Foreskin melanocyte (primary cell): ENCODE measurements at places on chromosomes 4 and X.

DNA sequence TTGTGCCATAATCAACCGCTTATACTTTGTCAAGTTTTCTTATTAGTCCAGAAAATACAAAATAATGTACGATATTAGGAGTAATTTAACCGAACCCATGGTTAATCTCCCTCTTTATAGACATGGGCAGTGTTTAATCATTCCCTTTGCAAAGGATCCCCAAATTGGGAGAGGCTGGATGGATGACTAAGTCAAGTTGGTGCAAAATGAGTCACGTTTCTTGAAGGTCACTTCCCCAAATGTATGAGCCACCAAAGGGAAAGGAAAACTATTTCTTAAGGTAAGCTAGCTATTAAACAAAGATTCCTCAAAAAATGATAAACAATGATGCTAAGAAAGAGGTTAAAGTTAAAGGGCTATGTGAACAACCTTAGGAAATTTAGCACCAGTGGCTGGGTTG, 17.5 kb downstream of the MAML3 start:
- DNase-seq: no peak

DNA sequence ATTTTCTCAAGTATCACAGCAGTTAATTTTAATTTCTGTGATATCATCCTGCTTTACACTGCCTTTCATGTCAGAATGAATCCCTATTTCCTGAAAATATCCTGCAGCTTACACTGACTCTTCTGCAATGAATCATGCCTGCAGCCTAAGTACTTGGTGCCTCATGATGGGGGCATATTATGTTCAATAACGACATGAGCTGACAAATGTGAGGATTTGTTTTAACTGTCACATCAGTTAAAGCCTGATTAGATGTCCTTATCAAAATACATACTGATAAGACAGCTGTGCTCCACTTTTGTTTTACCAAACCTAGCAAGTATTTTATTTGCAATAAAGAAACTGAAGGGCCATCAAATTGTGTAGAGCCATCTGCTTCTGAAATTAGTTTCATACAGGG, 359.9 kb upstream of the AGA start:
- DNase-seq: no peak

DNA sequence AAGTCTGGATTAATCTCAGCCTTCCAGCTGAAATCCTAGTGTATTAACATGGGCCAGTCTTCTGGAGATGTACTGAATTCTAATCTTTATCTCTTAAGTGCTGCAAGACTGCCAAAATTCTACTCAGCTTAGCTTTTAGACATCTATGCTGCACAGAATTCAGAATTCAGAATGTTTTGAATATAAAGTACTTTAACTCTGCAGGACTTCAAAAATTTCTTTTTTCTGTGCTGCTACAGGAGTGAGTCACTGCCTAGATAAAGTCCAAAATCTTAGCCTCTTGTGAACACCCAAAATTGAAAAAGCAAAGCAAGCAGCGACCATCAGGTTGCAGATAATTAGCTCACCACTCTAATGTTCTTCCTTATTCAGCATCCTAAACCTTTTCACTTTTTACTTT, 1092.6 kb upstream of the PCDH10 start:
- DNase-seq: no peak

DNA sequence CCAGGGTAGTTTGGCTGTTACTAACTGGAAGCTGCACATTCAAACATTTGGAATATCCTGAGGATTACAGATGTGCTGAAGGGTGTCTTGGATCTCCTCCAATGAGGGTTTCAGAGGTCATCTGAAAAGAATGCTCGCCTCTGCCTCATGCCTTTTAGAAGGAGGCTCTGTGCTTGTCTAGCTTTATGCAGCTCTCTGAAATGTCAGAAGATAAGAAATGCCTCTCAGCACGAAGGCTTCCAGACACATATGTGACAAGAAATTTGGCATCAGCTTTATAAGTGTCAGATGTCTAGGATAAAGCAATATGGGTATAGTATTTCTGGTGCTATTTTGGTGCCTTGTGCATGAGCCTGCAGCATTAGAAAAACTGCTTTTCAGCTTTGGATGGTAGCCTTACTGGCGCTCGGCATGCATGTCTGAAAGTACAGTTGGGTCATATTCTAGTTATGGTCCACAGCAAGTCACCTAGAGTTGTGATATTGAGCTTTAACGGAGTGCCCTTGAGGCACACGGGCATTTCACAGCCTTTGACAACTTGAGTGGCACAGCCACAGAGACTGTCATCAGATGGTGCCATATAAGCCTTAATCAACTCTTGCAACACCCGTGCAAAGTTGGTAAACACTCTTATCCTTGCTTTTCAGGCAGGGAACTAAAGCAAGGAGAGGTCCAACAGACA, 70.8 kb upstream of the PGRMC2 start:
- no peak for DNase-seq

- no peak for DNase-seq
Observed at GRCh38 chr4:86398187-86398586, 38.3 kb upstream of the MAPK10 start.

- DNase-seq: no peak
Observed at GRCh38 chr4:156472624-156473023, 499.0 kb downstream of the PDGFC start.

- no peak for DNase-seq
Observed at GRCh38 chr4:186449954-186450353, 105.4 kb downstream of the MTNR1A start.

DNA sequence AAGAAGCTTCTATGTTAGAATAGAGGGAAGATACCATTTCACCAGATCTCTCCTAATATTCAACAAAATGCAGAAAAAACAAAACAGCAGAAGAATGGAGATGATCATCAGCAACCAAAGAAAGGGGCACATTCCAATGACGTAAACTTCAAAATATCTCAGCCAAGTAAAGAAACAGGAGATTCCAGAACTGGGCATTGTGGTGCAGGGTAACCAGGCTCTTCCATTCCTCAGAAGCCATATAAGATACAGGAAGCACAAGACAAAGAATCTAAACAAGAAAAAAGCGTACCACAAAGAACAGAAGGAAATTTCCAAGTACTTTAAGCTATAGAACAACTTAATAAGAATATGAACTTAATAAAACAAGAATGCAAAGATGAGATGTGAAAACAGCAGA, 6.9 kb upstream of the ARMCX4 start:
- no peak for DNase-seq

DNA sequence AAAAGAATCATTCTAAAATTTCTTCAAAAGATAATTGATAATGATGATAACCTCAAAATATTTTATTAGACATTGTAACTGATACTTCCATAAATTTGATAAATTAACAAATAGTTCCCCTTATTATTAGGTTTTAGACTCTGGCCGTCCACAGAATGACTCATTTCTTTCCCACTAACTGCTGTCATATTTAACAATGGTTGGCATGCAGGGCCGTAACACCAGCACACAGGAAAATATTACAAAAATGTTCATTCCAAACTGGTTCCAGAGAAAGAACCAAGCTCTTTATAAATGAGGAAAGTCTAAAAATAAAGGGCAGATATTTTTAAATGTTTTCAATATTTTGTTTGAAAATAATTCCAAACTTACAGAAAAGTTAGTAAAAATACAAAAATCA, 28.2 kb downstream of the WDFY3 start:
- peak; percentile 64 for DNase-seq

DNA sequence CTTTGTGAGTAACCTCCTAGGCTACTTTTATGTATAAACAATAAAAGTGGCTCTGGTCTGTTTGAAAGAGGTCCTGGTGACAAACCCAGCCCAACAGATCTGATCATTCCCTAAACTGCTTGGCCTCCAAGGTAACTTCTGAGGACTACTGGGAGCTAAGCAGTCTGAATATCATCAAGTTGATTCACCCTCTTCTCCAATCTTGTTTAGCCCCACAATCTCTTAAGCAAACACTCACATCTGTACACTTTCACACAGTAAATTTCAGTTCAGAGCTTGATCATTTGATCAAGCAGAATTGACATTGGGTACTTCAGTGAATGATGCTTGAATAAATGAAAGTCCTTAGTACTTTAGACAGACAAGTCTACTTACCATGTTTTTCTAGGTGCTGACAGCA, 74.7 kb downstream of the HCCS start:
- DNase-seq: no peak

DNA sequence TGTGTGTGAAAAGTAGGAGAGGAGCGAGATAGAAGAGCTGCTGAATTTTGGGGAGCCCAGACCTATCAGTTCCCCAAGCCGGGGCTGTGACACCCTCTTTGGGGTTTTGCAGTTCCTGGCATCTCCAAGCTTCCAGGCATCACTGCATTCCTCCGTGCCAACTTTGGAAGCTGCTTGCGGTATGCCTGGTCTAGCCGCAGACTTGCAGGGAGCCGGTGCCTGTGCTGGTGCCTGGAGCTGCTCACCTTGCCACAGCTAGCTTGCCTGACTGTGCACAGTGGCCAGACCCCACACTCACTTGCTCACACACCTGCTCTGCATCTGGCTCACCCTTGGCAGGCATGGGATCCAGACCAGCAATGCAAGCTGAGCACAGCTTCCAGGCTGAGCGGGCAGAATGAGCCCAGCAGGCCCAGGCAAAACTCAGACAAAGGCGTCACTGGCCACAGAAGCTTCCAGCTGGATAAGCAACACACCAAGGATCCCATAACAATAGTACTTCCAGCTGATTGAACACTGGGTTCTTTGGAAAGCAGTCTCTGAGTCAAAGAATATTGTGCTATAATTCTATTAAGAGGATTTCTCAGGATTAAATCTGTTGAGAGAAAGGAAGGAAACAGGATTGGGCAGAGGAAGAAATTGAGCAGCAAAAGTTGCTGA, 390.9 kb downstream of the TEX13C start:
- no peak for DNase-seq

GRCh38 chrX:139692506-139692849, 15.5 kb downstream of the MCF2 start:
- no peak for DNase-seq

- no peak for DNase-seq
Observed at GRCh38 chr4:110663738-110664444, 41.0 kb upstream of the PITX2 start.

GRCh38 chr4:148103597-148104355, 338.4 kb downstream of the NR3C2 start:
- no peak for DNase-seq

DNA sequence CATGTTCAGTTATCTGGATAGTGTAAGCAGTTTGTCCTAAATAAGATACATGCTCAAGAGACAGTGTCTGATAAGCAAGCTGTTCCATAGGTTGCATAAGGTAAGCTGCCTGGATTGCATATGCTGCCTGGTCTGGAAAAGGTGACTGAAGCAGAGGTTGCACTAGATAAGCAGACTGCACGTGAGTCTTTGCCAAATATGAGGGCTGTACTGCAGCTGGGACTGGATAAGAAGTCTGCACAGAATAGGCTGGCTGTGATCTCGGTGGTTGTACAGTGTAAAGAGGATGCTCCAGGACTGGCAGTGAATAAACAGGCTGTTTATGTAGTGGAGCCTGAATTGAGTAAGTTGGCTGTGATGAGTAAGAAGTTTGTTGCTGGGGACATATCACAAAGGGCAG, 68.9 kb downstream of the WNK3 start:
- no peak for DNase-seq

GRCh38 chrX:154401918-154402621, 3.9 kb downstream of the RPL10 start:
- DNase-seq: no peak

DNA sequence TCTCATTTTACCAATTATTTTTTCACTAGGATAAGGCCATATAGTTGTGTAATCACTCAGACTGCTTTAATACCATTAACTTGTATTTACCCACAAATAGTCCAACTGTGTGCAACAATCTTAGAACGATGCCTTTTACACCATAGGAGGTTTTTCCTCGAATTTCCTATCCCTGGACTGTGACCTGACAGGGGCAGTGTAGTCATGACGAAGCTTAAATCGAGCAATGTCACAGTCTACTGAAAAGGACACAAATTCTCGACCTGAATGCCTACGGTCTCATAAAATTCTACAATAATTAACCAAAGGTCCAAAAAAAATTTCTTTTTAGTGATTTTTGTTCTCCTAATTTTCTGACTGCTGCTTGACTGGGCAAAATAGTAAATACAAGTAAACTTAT, 208.9 kb downstream of the ADAMTS3 start:
- no peak for DNase-seq
